ENCODE measurements at places on chromosomes 3 and 15. TPM values are rescaled to one million over a fixed set of nuclear protein-coding genes. Genes with fewer than 3 reads are reported as not detected.

DNA sequence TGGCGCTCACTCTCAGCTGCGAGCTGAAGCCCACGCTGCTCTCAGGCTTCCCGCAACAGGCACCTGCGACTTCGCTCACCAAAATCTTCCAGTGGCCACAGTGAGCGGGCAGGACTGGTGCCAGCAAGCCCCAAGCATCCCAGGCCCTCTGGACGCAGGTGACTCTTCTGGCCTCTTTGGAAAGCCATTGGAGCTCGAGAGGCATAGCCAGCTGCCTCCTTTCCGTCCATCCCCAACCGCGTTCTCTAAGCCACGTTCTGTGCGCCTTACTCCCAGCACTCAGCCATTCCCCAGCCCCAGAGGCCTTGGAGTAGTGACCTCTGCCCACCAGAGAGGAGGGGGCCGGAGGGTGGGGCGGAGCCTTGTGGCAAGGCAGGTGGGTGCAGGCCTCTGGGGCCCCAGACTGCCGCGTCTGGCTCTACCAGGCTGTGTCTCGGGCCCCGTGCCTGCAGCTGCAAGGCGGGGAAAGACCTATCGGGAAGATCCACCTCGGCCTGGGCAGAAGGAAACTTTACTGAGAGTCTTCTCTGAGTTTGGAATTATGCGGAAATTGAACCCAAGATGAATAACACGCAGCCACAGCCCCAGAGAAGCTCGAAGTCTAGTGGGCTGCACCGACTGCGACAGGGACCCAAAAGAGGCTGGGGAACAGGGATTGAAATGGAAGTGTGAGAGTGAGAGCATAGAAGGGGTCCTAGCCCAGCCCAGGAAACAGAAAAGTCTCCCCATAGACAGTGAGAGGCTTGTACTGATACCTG lies 3.6 kb upstream of the SOX14 start:
- DNase-seq = no peak

The CFAP91 gene
- not detected for total RNA-seq

DNA sequence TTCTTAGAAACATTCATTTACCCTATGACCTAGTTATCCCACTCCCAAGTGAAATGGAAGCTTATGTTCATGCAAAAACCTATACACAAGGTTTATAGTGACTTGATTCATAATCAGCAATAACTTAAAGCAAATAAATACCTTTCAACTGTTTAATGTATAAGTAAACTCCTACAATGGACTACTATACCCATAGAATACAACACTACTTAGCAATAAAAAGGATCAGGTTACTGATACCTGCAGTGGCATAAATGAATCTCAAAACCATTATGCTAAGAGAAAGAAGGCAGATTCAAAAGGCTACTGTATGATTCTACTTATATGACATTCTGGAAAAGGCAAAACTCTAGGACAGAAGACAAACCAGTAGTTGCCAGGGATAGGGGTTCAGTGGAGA lies 8.3 kb upstream of the POLR2M start:
- DNase-seq = no peak

GRCh38 chr3:112117841-112118571 lies 15.0 kb downstream of the GCSAM start:
- peak; percentile 84 for DNase-seq

The SNAP23 gene
- total RNA-seq = 48.3 TPM

GRCh38 chr3:141682007-141682406 lies 56.1 kb upstream of the RNF7 start:
- no peak for DNase-seq

DNA sequence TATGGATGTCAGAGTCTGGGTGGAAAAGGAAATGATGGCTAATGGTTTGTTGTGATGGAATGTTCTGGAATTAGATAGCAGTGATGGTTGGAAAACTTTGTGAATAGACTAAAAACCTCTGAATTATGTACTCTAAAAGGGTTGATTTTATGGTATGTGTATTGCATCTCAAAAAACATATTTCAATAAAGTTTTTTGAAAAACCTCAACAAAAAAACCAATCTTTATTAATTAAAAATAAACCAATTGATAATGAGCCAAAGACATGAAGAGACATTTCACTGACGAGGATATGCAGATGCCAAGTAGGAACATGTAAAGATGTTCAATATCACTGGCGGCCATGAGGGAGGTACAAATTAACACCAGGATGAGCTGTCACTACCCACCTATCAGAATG lies 70.0 kb upstream of the STIMATE start:
- DNase-seq = no peak

DNA sequence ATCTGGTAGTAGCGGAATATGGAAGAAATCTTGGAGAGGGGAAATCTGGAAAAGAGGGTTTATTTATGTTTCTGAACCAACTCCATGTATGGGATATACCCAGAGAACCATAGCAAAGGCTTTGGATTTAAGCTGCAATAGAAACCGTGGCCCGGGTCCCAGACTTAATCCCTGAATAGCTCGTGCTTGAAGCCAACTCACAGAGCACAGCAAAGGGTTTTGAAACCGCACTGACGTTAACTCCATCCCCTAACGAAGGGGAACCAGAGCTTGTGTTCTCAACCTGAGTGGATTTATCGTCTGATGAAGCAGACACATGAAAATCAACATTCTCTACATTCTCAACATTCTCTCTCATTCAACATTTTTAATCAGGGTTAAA lies 154.6 kb downstream of the APBA2 start:
- DNase-seq = no peak

- DNase-seq = no peak
Measured at GRCh38 chr3:147509448-147509847, 100.3 kb downstream of the ZIC1 start.

DNA sequence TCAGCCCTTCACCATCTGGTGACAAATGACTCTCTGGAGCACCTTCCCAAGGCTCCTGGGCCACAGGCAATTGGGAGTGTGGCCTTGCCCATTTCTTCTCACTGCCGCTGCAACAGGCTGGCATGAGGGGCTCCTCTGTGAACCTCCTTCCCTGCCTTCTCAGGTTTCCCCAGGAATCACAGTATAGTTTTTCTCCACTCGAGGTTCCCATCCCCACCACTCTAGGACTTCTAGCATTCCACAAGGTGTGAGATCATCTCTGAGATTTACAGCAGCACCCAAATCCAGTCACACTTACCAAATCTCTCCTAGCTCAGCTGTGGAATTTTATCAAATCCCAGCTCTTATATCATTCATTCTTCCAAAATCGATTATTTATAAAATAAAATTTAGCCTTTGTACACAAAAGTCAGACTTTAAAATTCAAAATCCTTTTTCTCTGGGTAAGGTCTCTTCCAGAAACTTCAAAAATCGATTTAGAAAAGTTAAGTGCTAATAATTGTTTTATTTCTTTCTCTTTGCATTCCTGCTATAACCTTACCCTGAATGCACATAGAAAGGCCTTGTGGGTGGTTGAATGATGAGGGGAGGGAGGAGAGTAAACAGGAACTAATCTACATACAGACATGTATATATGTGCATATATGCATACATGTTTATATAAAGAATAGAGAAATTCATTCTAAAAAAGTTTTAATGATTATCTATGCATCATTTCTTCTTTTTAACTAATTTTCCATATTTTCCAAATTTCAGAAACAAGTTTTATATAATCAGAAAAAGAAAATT lies 18.9 kb upstream of the ATP13A4 start:
- no peak for DNase-seq

The SIDT1 gene
- 7.3 TPM for total RNA-seq

The CMTM6 gene
- 33.5 TPM for total RNA-seq

The CX3CR1 gene
- 0.13 TPM for total RNA-seq

GRCh38 chr3:59235634-59236012 lies 185.8 kb upstream of the CFAP20DC start:
- DNase-seq = no peak

DNA sequence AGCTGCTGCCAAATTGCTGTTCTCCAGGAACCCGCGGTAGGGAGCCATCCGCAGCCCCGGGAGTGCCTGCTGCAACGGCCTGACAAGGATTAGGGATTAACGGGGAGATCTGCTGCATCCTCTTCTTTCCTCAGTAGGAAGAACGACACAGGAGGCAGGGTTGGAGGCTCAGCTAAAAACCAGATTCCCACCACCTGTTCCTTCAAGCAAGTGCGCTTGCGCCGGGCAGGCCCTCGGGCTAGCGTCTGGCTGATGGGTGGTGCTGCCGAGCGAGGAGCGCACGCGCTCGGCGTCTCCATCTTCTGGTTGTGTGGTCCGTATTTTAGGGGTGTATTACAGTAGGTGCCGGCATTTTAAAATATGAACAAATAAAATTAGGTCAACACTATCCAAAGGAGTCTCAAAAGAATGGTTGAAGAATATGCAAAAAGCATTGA lies 25.4 kb upstream of the SLC25A26 start:
- DNase-seq = no peak

DNA sequence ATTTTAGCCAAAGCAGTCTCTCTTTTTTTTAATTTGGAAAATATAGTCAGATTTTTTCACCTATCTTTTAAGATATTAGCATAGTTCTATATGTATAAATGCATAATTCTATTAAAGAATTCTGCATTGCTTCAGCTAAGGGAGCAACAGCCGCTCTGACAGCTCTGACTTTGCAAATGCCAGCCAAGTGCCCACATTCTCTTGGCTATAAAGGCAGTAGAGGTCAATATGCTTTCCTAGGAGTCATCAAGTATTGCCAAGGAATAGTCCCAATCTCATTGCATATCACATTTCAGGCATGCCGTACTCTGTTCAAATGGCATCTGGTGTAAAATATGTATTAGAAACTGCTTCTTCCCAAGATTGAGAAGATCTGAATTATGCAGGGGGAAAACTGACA lies 161.4 kb downstream of the RPLP1 start:
- DNase-seq = no peak

The CLDN16 gene
- total RNA-seq = not detected

DNA sequence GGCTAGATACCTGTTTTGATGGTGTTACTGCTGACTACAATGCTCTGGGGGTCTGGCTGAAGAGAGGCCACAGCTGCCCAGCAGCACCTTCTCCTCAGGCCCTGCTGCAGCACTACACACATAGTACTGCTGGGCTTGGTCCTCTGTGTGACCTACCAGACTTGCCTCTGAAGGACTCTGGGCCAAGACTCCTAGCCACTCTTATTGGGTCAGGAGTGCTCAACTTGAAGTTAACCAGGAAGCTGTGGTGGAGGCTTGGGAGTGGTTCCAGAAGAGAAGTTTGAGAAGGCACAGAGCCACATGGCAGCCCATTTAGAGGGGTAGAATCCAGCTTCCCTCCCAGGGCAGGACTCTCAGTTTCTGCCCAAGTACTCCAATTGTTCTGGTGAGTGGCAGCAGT lies 16.6 kb downstream of the ELP6 start:
- DNase-seq = no peak

- peak; percentile 49 for DNase-seq
Measured at GRCh38 chr3:187041362-187042307, 97.7 kb downstream of the RPL39L start.

DNA sequence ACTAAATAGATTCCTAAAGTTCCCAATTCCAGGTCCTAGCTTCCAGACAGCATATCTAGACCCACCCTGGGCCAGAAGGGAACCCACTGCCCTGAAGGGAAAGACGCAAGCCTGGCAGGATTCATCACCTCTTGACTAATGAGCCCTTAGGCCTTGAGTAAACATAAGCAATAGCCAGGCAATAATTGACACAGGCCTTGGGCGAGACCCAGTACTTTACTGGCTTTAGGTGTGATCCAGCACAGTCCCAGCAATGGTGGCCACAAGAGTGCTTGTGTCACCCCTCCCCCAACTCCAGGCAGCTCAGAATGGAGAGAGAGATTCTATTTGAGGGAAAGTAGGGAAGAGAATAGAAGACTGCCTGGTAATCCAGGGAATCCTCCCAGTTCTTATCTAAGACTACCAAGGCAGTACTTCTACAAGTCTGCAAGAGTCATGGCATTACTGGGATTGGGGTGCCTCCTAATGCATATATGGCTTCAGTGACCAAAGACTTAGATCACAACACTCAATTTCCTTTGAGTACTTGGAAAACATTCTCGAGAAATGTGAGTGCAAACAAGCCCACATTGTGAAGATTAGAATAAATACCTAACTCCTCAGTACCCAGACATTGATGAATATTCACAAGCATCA lies 30.4 kb upstream of the WWTR1 start:
- DNase-seq = no peak

DNA sequence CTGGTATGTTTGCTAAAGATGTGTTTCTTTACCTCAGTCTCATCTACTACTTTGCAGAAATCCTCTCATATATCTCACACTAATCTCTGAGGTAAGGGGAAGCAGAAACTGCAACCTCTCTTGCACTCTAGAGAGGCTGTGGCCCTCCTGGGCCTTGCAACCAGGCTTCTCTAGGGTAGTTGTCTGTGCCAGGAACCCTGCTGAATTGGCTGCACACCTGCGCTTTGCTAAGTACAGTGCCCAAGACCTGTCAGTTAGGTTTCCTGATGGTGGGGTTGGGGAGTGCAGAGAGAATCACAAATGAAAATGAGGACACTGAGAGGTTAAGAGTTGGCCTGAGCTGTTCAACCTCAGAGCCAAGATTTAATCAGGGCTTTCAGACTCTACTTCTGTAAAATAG lies 117.2 kb upstream of the PLXNA1 start:
- DNase-seq = no peak

GRCh38 chr3:184884359-184885017 lies 72.5 kb downstream of the VPS8 start:
- peak; percentile 37 for DNase-seq

The CORO2B gene
- 10.5 TPM for total RNA-seq

GRCh38 chr3:119642746-119643473 lies 17.5 kb downstream of the POPDC2 start:
- no peak for DNase-seq

DNA sequence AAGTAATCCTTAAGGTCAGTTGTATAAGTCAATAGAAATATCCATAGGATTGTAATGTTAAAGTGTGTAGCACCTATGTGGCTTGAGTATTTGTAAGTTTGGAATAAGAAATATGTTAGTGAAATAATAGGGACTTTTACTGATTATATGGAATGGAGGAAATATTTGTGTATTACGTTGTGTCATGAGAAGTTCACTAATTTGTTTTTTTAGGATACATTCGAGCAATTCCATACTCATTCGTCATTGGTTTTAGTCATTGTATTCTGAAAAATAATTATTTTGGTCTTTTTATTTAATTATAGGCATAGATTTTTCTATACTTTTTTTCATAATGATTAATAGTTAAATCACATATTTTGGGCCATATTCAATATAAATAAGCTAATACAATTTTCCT lies 21.0 kb downstream of the MBNL1 start:
- no peak for DNase-seq

The NIT2 gene
- 51.1 TPM for total RNA-seq

- DNase-seq = no peak
Measured at GRCh38 chr3:147355084-147355752, 51.1 kb downstream of the ZIC4 start.

The PLCB2 gene
- total RNA-seq = 9.2 TPM

DNA sequence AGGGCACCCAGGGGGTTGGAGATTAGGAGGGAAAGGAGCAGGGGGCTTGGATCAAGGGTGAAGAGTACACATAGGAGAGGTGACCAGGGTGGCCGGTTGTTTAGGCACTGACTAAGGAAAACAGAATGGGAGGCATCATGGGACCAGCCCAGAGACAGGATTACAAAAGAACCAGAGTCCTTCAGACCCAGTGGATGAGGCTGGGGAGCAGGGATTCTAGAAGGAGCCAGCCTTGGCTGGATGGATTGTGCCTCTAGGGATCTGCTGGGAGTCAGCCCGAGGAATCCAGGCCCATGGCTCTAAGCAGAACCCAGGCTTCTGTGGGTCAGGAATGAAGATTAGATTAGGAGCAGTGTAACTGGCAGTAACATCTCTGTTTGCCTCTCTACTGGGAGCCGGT lies 98.6 kb downstream of the ARNT2 start:
- DNase-seq = no peak

The GOLGA6L10 gene
- total RNA-seq = 0.49 TPM

GRCh38 chr15:75313116-75313845 lies 22.6 kb upstream of the COMMD4 start:
- no peak for DNase-seq

- DNase-seq = no peak
Measured at GRCh38 chr15:87454860-87455259, 801.7 kb downstream of the NTRK3 start.

The PRR20G gene
- total RNA-seq = not detected

The SMAD6 gene
- total RNA-seq = 14.6 TPM

Measured in OCI-LY7 (cell line).